ENCODE measurements at places on chromosomes 16 and 17.

- DNase-seq: no peak
Observed at GRCh38 chr17:57910462-57911420, 44.5 kb downstream of the CUEDC1 start.

DNA sequence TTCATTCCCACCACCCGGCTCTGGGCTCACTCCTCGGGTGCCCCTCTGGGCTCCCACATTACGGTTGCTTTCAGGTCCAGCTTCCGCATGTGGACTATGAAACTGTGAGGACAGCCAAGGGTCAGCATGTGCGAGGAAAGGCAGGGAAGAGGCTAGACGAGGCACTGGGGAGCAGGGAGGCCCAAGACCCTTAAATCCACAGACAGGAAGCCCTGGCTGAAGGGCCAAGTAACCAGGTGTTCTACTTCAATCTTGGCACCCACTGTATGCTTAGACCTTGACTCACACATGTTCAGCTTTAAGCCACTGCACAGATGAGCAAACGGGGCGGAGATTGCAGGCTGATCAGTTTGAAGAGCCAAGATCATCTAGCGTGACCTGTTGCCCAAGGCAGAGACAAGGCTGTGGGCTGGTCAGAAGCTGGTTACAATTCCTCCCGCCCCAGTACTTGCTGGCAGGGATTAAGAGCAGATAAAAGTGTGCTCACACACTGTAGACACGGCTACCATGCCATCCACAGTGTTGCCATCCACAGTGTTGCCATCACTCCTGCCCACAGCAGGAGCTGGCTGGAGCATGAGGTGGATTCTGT, at the start of gene CES4A:
TSS of gene CES4A (plus strand) at position 393 of the 592 bp plus-strand sequence. CDS start at position 577, 184 bp downstream.
- no peak for DNase-seq

GRCh38 chr16:68328151-68328859, 17.5 kb downstream of the PRMT7 start:
- DNase-seq: peak; percentile 86

DNA sequence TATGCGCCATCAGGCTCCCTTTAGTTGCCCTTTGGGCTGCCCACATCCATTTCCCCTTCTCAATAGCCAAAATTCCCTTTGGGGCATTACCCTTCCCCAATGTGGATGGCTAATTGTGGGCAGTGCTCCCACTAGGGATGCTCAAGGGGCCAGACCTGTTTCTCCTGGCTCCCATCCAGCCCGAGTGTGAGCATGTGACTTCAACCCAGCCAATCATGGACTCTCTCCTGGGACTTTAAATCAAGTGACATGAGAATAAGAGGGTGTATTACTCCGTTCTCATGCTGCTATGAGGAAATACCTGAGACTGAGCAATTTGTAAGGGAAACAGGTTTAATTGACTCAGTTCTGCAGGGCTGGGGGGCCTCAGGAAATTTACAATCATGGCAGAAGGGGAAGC, 60.9 kb upstream of the WSB1 start:
- DNase-seq: no peak

DNA sequence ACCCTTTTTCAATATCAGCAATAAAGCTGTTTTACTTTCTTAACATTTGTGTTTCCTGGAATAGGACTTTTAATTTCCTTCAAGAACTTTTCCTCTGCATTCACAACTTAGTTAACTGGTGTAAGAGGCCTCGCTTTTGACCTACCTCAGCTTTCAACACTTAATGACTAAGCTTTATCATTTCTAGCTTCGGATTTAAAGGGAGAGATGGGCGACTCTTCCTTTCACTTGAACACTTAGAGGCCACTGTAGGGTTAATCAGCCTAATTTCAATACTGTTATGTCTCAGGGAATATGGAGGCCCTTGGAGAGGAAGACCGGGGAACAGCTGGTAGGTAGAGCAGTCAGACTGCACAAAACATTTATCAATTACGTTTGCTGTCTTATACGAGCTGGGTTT, 4.7 kb downstream of the SYNRG start:
- DNase-seq: no peak

DNA sequence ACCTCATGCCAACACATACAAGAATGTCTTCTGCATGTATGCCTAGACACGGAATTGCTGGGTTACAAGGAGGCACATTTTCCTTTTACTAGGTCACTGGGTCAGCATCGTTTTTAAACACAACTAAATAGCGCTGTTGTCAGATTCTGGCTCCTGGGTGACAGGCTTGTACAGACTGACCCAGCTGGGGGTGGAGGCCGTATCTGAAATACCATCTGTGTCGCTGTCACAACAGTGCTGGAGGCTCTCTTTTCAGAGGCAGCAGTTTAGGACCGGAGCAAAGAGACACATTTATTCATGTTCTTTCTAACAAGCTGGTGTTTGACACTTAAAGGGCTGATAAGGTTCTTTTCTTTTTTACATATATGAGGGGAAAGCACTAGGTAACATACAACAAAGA, 403.0 kb upstream of the ASIC2 start:
- no peak for DNase-seq

DNA sequence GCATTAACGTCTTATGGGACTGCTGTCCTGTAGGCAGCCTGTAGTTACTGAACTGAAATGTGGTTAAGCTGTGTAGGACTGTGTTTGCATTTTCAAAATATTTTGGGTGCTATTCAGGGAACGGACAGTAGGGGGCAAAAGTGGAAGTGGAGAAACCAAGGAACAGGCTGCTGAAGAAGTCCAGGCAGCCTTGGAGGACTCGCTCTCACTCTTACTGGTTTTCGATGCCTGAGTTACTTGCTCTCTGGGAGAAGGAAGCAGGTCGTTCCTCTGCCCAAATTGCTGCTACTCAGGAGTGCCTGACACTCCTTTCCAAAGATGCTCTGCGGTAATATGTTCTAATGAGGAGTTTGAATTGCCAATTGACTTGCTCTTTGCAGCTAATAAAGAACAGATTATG, 64.5 kb upstream of the RBFOX1 start:
- DNase-seq: no peak

DNA sequence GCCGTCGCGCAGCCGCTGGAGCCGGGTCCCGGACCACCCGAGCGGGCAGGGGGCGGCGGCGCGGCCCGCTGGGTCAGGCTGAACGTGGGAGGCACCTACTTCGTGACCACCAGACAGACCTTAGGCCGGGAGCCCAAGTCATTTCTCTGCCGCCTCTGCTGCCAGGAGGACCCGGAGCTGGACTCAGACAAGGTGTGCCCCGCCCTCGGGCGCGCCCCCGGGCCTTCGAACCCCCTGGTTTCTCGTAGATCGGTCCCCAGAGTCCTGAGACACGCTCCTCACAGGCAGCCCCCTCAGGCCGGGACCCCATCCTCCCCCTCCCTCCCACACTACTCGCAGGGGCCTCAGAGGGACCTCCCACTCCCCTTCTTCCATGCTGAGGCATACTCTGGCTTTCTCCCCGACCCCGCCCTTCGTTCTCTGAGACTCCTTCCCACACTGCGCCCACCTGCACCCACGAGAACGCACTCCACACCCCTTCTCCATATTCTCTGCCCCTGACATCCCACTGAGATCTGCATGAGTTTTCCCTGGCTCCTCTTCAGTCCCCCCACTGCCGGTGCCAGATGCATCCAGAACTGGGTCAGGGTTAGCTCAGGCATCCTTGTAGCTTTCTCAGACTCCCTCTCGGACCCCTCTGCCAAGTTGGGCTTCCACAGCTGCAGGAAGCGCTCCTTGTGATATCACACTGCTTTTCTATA, 523 bp downstream of the KCTD2 start:
- peak; percentile 19 for DNase-seq

GRCh38 chr17:67487506-67487905, 110.4 kb downstream of the PITPNC1 start:
- no peak for DNase-seq

GRCh38 chr17:42287305-42287976, 857 bp upstream of the STAT5A start:
- DNase-seq: no peak

- no peak for DNase-seq
Observed at GRCh38 chr17:21228111-21228510, 14.2 kb upstream of the TMEM11 start.

DNA sequence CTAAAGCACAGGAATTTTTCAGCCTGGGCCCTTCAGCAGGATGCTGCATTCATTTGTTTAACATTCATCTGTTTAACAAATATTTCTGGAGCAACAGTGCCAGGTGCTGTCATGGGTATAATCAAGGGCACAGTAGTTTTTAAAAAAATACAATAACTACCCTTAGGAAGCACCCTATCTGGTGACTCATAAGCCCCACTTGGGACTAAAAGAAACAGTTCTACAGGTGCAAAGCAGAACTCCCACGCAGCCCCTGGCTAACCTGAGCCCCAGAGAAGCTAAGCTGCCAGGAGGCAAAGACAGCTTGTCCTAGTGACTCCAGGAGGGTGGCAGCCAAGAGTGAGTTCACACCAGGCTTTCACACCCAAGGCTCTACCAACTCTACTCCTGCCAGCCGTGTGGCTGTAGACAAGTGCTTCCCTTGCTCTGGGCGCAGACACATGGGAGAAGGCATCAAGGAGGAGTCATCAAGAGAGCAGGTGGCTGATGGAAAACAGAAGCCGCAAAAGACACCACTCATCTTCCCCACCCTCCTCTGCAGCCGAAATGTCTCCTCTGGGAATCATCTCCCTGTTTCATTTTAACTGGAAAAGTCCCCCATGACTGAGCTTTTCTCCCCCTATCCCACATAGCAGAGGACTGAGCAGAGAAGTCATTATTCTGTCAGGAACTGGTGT, 14.4 kb downstream of the CUEDC1 start:
- DNase-seq: no peak

DNA sequence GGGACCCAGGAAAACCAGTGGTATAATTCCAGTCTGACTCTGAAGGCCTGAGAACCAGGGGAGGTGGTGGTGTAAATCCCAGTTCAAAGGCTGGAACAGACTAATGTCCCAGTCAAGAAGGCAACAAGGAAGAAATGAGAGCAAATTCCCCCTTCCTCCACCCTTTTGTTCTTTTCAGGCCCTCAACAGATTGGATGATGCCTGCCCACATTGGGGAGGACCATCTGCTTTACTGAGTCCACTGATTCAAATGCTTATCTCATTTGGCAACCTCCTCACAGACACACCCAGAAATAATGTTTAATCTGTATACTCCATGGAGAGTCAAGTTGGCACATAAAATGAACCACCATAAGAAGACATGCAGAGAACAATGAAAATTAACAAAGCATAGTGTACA, 61.9 kb upstream of the CRYM start:
- DNase-seq: no peak

DNA sequence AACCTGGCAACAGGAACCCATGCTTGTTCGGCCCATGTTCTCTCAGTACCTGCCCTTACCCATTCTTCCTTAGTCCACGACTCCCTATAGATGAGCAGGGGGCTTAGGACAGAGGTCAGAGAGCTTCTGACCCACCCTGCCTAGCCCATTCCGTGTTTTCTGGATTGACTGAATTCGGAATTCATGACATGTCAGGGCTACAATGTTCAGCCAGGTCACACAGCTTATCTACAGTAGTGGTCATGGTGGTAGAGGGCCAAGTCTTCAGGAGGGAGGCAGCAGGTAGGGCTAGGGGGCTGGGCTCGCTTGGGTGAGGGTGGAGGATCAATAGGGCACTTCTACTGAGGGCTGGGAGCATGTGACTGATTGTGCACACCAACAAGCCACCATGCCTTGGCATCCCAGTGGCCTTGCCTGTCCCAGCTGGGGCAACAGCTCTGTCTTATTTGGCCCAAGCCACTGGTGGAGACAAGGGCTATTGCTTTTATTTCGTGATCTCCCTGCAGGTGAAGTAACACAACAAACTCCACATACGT, 3.1 kb downstream of the HEXIM2 start:
- no peak for DNase-seq

GRCh38 chr17:17856386-17856785, 19.6 kb upstream of the SREBF1 start:
- DNase-seq: no peak

- DNase-seq: no peak
Observed at GRCh38 chr16:59163371-59164055, 429.4 kb upstream of the GOT2 start.

DNA sequence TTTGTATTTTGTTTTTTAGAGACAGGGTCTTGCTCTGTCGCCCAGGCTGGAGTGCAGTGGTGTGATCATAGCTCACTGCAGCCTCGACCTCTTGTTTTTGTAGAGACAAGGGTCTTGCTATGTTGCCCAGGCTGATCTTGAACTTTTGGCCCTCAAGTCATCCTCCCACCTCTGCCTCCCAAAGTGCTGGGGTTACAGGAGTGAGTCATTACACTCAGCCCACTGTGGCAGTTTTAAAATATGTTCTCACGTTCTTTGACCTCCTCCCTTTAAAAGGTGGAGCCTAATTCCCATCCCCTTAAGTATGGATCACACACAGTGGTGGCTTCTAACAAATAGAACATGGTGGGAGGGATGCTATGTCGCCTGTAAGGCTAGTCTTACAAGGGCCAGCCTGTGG, 67.7 kb downstream of the ZDHHC7 start:
- no peak for DNase-seq

DNA sequence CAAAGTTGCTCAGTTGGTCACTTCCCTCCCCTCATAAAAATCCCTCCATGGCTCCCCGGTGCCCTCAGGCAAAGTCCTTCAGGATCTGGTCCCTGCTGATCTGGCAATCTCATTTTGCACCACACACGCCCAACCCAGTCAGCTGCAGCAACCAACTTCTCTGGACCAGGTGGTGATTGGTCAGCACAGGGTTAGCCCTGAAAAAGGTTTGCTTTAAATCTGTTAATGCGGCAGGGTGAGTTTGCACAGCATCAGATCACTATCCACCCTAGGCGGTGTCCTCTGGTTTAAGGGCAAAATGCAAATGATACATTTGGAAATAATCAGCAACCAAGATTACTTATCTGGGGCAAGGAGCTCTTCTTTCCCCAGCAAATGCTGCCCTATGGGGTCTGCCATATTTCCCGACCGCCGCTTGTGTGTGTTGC, 42.9 kb upstream of the TNRC6C start:
- no peak for DNase-seq

Measured in MM.1S (cell line).